Thoracic aorta (tissue), 2 donors: ENCODE measurements at places on chromosomes 1 and 21. TPM values are rescaled to one million over a fixed set of nuclear protein-coding genes. Genes with fewer than 3 reads are reported as not detected.
A peak's percentile ranks its signal among the peaks of the same experiment; 100 is the strongest.

NIPAL3 gene
- total RNA-seq: 31.4 TPM

FMO5 gene
- 4.7 TPM for total RNA-seq

FCRL5 gene
- total RNA-seq: 0.21 TPM

TRAF5 gene
- 55.8 TPM for total RNA-seq

CACNA1S gene
- total RNA-seq: not detected

ITGB2 gene
- 161 TPM for total RNA-seq

DNA sequence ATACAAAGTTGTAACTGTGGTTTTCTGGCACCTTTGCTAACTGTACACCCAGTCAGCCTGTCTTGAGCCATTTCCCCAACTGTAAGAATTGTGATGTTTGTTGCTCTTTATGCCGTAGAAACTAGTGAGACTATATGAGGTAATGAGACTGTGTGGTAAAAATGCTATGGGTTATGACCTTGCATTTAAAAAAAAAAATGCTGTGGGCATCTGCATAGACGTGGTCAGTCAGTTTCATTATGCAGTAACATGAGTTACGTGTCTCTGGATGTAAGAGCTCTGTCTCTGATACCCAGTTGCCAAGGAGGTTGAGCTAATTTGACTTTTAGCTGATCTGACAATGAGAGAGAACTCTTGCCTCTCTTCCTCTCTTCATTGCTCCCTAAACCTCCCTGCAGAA lies 80.6 kb upstream of the LAMC2 start:
- H3K27me3 ChIP-seq: no peaks in the 10 kb centered on the region
- no peak overlapping the region for H3K4me3 ChIP-seq
- H3K27ac ChIP-seq: no peak overlapping the region
- no peak for DNase-seq
- H3K4me1 ChIP-seq: peaks cover 12% of the 10 kb centered on the region

- H3K36me3 ChIP-seq: no peaks in the 10 kb centered on the region
- no peaks in the 10 kb centered on the region for H3K4me1 ChIP-seq
- H3K4me3 ChIP-seq: no peak overlapping the region
- no peaks in the 10 kb centered on the region for H3K27me3 ChIP-seq
Measured at GRCh38 chr1:59375321-59376220, 78.7 kb downstream of the FGGY start.

DNA sequence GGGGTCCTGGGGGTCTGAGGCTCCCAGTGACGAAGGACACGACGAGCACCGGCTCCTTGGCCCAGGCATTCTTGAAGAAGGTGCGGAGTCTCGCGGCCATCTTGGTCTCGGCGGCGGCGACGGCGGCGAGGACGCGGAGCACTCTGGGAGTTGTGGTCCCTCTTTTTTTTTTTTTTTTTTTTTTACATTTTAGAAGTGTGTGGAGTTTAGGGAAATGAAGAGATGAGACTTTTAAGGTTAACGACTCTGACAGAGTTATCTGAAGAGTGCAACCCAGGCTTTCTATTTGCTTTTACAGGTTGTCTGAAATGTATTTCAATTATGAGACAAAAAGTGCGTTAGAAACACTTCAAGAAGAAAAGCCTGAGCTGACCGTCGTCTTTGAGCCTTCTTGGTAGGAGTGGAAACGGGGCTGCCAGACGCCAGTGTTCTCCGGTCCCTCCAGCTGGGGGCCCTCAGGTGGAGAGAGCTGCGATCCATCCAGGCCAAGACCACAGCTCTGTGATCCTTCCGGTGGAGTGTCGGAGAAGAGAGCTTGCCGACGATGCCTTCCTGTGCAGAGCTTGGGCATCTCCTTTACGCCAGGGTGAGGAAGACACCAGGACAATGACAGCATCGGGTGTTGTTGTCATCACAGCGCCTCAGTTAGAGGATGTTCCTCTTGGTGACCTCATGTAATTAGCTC lies 9.7 kb downstream of the OR2B11 start:
- H3K4me1 ChIP-seq: peaks cover 6% of the 10 kb centered on the region
- no peaks in the 10 kb centered on the region for H3K36me3 ChIP-seq
- DNase-seq: no peak
- H3K27ac ChIP-seq: no peak overlapping the region

GRCh38 chr1:30650968-30651320 lies 72.4 kb downstream of the MATN1 start:
- H3K27ac ChIP-seq: no peak overlapping the region
- no peak overlapping the region for H3K4me3 ChIP-seq
- DNase-seq: no peak
- H3K36me3 ChIP-seq: no peaks in the 10 kb centered on the region
- H3K4me1 ChIP-seq: no peaks in the 10 kb centered on the region
- no peaks in the 10 kb centered on the region for H3K27me3 ChIP-seq

DNA sequence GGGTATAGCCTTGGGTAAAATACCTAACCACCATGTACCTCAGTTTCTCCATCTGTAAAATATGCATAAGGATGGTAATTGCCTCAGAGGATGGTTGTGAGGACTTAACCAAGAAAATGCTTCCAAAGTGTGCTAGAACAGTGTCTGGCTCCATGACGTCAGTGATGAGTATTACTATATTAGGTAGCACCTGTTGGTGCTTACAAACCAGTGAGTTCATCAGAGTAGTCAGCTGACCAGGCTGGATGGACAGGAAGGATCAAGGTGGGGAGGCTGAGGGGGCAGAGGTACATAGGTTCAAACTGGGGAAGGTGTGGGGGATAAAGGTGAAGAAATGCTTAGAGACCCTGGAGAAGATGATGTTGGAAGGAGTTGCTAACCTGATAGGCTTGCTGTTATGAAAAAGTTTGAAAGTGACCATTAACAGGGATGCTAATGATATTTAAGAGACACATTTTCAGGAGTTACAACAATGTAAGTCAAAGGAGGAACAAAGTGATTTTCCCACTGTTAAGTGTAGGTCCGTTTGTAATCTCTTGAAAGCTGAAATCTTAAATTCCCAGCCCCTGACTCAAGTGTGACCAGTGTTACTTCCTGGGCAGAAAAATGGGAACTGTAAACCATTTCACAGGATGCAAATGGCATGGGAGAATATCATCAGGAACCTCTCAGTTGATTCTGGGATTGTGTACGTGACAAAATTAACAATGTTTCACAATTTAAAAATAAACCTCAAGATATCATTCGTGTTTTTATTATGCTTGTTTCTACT lies 4.4 kb downstream of the NTPCR start:
- H3K27me3 ChIP-seq: no peaks in the 10 kb centered on the region
- H3K27ac ChIP-seq: no peak overlapping the region
- no peak overlapping the region for H3K4me3 ChIP-seq
- H3K36me3 ChIP-seq: peaks cover 14% of the 10 kb centered on the region
- no peak for DNase-seq

DNA sequence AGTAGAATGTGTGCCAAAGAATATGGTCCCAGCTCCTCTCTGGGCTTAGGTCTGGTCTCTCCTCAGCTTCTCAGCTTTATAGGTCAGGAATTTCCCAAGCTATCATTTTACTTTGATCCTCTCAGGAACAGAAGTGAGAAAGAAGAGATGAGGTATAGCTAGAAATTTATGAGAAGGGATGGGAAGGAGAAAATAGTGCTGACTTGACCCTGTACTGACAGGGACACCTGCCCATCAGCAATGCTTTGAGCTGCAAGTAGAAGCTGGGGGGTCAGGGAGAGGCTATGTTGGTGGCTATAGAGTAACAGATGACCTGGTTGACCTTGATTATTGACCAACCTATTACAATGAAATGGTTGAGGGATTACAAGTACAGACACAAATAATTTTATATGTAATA lies 75.0 kb downstream of the XCL2 start:
- peaks cover 27% of the 10 kb centered on the region for H3K4me1 ChIP-seq
- no peak overlapping the region for H3K27ac ChIP-seq
- H3K27me3 ChIP-seq: no peaks in the 10 kb centered on the region
- no peaks in the 10 kb centered on the region for H3K36me3 ChIP-seq
- no peak overlapping the region for H3K4me3 ChIP-seq
- no peak for DNase-seq

DNA sequence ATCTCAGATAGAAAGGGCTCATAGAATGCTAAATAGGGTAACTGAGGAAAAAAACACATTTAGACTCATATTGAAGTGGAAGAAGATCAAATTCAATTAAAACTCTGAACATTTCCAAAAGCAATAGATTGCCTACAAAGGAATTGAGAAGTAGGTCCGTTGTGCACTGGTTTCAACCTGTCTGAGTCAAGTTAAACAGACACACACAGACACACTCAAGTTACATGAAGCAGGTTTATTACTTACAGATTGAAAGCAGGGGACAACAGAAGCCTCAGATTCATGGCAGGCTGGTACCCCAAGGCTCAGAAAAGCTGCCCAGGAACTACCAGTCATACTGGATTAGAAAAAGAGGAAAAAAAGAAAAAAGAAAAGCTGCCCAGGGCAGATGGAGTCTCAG lies 20.7 kb upstream of the S100A2 start:
- H3K27me3 ChIP-seq: no peaks in the 10 kb centered on the region
- no peaks in the 10 kb centered on the region for H3K4me1 ChIP-seq
- DNase-seq: no peak

DNA sequence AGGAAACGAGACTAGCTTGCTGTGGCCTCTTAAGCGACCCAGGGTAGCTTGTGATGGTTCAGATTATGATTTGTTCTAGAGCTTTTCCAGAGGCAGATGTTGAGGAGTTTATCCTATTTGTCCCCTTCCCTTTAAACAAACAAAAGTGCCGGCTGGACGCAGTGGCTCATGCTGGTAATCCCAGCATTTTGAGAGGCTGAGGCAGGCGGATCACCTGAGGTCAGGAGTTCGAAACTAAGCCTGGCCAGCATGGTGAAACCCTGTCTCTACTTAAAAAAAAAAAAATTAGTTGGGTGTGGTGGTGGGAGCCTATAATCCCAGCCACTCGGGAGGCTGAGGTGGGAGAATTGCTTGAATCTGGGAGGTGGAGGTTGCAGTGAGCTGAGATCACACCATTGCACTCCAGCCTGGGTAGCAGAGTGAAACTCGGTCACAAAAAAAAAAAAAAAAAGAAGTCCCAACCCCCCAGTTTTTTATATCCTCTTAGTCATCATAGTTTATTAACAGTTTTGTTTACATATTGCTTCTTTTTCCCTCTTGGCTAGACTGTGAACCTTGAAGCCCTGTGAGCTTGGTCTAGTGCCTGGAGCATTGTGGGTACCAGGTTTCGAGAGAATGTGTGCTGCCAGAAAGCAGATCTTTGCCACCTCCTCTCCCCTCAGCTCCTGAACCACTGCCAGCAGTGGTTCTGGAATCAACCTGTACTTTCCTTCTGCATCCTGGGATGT lies 29.8 kb downstream of the MAPKAPK2 start:
- peak overlapping the region; percentile 32 for H3K27ac ChIP-seq
- no peak overlapping the region for H3K4me3 ChIP-seq
- DNase-seq: no peak
- no peaks in the 10 kb centered on the region for H3K27me3 ChIP-seq
- H3K4me1 ChIP-seq: peaks cover 22% of the 10 kb centered on the region

DNA sequence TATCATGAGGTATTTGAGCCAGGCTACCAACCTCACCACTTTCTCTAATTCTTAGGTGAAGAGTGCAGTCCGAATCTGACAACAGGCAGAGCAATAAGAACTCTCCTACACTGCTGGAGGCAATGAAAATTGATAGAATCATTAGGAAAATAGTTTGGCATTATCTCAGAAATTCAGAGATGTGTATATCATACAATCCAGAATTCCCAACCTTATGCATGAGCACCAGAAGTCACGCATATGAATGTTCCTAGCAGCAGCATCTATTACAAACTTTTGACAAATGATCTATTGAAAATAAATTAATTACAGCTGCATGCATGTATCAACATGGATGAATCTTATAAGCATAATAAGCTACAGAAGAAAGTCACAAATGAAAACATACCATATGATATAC lies 176.9 kb upstream of the CAMK1G start:
- no peak overlapping the region for H3K4me3 ChIP-seq
- H3K27ac ChIP-seq: no peak overlapping the region
- H3K36me3 ChIP-seq: no peaks in the 10 kb centered on the region

DNA sequence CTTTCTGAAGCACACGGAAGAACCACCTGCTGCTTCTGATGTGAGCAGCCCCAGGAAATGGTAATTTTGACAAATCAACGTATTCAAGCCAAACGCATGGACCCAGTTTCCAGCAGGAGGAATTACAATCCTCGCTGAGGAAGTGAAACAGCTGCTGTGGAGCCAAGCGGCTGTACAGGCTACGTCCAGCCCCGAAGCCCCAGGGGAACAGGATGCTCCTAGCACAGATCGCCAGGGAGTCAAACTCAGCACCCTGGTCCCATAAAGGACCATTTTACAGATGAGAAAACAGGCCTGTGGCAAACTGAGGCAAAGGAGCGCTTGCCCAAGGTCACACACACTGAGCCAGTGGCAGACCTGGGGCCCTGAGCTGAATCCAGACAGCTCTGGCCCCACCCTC lies 108.0 kb downstream of the PTPRU start:
- no peaks in the 10 kb centered on the region for H3K4me1 ChIP-seq
- no peaks in the 10 kb centered on the region for H3K36me3 ChIP-seq
- H3K27ac ChIP-seq: no peak overlapping the region
- H3K4me3 ChIP-seq: no peak overlapping the region
- DNase-seq: no peak
- no peaks in the 10 kb centered on the region for H3K27me3 ChIP-seq

GRCh38 chr1:5937373-5937857 lies 54.8 kb downstream of the NPHP4 start:
- H3K27me3 ChIP-seq: no peaks in the 10 kb centered on the region
- no peak overlapping the region for H3K27ac ChIP-seq
- H3K4me1 ChIP-seq: peaks cover 18% of the 10 kb centered on the region
- no peaks in the 10 kb centered on the region for H3K36me3 ChIP-seq
- no peak for DNase-seq

- no peaks in the 10 kb centered on the region for H3K36me3 ChIP-seq
- H3K4me1 ChIP-seq: peaks cover 10% of the 10 kb centered on the region
- no peak for DNase-seq
- H3K4me3 ChIP-seq: peak overlapping the region; percentile 61
- H3K27ac ChIP-seq: peak overlapping the region; percentile 67
Measured at GRCh38 chr1:7922301-7922700, 18.3 kb downstream of the TNFRSF9 start.
